ENCODE measurements at places on chromosomes 2 and 18.

DNA sequence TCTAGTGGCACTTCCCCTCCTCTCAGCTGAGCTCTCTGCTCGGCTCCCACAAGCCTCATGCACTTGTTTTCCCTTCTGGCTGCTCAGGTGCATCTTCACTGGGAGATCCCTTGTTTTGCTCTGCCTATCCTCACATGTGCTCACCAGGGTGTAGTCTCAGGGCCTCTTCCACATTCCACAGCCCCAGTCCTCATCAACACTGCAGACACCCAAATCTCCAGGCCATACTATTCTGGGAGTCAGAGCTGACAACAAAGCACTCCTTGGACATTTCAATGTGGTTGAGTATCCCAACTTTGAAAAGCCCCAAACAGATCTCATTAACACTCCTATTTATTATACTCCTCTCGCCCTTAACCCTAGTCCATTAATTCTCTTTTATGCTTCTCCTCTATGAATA, 71.3 kb downstream of the CCDC93 start:
- no peak for DNase-seq

- DNase-seq: peak; percentile 89
Measured at GRCh38 chr2:86037141-86037794, 68.4 kb downstream of the POLR1A start.

GRCh38 chr2:138035608-138036217, 71.4 kb downstream of the HNMT start:
- peak; percentile 60 for DNase-seq

- no peak for DNase-seq
Measured at GRCh38 chr18:77859634-77860033, 610.0 kb downstream of the GALR1 start.

GRCh38 chr2:40394597-40394996, 57.3 kb downstream of the SLC8A1 start:
- DNase-seq: no peak

- no peak for DNase-seq
Measured at GRCh38 chr2:160630801-160631590, 137.4 kb upstream of the RBMS1 start.

DNA sequence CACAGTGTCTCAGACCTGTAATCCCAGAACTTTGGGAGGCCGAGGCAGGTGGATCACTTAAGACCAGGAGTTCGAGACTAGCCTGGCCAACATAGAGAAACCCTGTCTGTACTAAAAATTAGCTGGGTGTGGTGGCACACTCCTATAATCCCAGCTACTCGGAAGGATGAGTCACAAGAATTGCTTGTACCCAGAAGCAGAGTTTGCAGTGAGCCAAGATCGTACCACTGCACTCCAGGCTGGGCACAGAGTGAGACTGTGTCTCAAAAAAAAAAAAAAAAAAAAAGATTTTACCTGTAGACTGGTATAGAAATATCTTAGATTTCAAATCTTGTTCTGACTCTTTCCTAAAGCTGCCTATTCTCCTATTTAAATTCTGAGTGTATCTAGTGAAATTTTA, 7.2 kb upstream of the KLHL29 start:
- peak; percentile 18 for DNase-seq

DNA sequence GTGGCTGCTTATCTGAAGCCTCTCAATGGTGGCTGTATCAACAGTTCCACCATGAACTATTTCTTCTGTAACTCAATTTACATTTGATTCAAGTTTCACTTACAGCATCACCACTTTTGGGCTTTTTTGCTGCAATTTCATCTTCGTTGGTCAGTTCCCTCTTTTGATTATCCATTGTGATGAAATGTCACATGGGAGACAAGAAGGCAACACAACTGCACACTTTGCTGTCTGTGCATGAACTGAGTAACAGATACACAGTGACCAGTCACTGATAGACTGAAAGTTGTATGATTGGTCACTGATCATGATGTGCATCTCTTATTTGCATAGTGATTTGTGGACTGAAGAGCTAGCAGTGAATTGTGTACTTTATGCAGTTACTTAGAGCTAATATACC, 130.7 kb upstream of the RNF152 start:
- DNase-seq: no peak

GRCh38 chr2:218366621-218367414, 10.2 kb downstream of the CATIP start:
- no peak for DNase-seq

DNA sequence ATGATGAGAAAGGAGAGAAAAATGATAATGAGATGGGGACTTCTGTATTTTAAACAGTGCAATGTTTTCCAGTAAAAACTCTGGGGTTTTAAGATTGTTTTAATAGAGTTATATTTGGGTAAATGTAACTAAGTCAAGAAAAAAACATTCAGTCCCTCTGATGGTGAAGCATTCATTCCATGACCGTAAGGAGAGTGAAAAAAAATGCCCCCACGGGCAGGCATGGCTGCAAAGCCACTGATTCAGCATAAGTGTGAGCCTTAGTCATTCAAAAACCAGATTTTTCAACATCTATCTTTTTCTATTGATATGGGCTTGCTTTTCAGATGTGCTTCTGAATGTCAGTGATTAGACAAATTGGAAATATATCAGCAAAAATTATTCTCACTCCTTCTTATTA, 957.8 kb downstream of the SLC4A3 start:
- no peak for DNase-seq
